ENCODE measurements at places on chromosomes 5 and 9.

DNA sequence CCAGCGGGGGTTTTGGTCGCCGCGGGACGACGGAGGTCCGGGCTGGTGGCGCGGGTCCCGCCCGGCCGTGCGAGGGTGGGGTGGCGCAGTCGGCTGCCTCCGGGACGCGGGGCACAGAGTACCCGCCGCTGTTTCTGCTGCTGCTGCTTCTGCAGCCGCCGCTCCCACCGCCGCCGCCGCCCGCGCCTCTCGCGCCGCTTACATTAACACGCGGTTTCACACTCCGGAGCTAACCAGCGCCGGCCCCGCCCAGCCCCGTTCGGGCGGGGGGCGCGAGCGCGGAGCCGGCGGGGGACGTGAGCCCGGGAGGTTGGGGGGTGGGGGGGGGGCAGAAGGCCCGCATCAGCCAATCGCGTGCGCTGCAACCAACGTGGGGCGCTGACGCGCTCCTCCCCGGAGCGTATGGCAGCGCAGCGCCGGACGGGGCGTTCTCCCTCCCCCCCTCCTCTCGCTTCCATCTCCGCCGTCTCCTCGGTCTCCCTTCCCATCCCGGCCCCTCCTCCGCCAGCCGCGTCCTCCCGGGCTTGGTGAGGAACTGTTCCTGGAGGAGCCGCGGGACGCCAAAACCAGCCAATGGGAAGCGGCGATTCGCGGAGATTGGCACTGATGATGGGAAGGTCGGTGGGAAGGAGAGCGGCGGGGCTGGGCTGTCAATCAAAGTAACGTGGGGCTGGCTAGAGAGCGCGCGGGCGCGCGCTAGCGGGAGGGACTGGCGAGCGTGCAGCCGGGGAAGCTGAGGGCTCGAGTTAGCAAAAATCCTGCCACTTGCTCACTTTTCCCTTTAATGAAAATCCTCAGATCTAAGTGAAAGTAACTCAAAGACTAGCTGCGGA, at the start of gene TLE1:
Gene TLE1 (minus strand): TSS at position 205 of the 833 bp plus-strand sequence. CDS start 1,307 bp downstream, outside the sequence.
- peak; percentile 94 for DNase-seq

GRCh38 chr5:146082798-146083197, 22.6 kb downstream of the PLAC8L1 start:
- no peak for DNase-seq

DNA sequence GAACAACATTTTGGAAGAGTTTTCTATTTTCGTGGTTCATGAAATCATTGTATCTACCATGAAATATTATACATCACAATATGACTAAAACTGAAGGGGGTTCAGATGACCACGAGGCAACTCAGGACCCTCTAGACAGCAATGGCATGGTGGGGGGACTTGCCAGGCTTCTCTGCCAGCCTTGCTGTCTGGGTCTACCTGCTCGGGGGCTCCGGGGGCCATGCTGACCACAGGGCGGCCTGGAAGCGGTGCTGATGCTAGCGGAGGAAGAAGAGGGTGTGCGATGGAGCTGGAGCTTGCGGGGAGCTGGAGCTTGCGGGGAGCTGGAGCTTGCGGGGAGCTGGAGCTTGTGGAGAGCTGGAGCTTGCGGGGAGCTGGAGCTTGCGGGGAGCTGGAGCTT, 89.2 kb upstream of the IRX4 start:
- no peak for DNase-seq

DNA sequence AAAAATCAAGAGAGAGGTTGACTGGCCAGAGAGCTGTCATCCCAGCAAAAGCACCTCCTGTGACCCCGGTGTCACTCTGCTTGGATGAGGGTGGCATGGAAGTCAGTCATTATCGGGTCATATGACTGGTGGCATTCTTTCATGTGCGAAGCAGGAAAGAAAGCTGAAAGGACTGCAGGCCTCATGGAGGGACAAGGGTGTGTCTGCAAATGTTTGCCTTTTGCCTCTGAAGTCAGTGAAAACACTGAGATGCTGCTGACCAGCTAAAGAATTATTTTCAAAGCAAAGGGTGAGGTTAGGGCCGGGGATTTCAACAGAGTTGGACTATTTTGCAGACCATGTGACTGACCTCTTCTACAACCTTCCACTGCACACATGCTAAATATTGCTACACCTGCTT, 298.3 kb downstream of the CSNK1G3 start:
- DNase-seq, result no peak

DNA sequence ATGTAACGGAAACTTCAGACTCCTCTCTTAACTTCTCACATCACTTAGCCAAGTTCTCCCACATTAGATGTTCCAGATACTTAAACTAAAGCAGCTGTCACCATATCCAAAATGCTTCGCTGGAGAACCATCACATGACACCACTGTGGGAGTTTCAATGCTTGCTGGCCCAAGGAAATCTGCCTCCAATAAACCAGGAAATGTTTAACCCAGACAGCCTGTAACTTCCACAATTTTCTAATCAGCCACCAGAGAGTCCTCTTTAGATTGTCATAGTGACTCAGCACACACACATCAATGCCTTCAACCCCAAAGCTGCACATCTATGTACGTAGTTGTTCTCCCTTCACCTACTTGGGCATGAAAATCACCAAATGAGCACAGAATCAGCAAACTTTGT, 118.7 kb downstream of the LPAR1 start:
- no peak for DNase-seq

DNA sequence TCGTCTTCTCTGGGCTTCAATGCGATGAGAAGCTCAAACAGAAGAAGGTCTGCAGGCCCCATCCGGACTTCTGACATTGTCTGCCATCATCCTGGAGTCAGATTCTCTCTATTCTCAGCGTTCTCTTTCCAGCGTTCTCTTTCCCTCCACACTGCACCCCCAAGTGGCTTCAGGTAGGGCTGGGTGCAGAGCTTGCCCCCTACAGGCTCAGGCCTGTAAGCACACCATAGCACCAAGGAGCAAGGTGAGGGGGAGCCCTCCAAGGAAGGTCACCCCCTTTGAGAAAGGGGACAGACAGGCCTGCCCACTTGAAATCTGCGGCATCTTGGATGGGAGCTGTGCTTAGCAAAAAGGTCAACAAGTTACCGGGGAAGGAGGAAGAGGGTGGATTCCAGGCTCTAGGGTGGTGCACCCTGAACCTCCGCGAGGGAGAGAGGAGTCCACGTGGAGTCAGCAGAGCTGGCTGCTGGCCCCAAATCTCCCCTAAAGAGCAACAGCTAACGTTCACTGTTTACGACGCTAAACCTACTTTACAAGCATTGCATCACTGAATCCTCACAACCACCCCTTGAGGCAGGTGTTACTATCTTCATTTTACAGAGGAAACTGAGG, 27.5 kb downstream of the GPX3 start:
- no peak for DNase-seq

- no peak for DNase-seq
Measured at GRCh38 chr5:81058121-81058520, 98.0 kb downstream of the RASGRF2 start.

DNA sequence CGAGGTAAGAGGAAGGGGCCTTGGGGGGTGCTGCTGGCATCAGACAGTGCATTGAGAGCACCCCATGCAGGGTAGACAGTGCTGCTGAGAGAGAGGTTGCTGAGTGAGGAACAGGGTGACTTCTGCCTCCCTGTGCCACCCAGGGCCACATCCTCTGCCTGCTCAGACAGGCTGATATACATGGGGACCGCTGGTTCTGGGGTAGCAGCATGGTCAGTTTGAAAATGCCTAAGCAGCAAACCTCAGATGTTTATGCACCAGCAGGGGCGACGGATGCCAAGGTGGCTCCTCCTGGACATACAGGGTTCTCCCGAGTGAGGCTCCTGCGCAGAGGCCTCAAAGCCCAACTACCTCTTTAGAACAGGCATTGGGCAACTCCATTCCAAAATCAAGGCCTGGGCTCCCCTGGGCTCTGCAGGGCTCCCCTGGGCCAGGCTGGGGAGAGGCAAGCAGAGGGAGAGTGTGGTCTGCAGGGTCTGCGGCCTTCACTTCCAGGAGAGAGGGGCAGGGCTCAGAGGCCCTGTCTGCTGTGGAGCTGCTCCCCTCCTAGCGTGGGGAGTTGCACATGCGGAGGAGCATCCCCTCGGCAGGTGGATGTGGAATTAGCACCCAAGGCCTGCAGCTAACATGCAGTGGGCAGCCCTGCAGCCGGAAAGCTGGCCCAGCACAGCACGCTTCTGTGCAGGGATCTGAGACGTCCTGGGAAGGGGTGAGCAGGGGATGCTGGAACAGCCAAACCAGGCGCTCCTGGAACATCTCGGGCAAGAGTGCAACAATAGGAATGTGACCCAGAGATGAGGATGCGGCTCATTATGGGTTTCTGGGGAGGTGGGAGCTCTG, 46.5 kb downstream of the IRX2 start:
- no peak for DNase-seq

- DNase-seq, result no peak
Measured at GRCh38 chr5:24225051-24225450, 419.7 kb downstream of the CDH10 start.

DNA sequence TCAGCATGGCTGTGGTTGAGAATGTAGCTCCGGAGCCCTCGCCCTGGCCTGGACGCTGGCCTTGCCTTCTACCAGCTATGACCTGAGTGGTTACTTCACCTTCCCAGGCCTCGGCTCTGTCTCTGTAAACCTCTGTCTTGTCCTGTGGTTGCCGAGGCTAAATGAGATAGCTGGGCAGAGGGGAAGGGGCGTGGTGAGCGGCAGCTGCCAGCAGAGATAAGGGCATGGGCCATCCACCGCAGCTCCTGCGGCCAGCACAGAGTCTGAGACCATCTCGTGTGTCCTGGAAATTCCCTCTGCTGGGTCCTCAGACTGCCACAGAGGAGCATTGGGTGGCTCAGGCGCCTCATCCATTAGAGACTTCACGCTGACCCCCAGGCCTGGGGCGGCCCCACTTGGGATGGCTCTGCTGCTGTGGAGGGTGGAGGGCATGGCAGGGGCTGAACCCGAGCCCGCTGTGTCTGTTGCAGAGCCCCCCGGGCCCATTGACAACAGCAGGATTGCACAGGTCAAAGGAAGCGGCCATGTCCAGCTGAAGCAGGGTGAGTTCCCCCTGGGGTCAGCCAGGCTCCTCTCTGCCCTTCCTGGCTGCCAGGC, 43.9 kb downstream of the USP20 start:
- no peak for DNase-seq

DNA sequence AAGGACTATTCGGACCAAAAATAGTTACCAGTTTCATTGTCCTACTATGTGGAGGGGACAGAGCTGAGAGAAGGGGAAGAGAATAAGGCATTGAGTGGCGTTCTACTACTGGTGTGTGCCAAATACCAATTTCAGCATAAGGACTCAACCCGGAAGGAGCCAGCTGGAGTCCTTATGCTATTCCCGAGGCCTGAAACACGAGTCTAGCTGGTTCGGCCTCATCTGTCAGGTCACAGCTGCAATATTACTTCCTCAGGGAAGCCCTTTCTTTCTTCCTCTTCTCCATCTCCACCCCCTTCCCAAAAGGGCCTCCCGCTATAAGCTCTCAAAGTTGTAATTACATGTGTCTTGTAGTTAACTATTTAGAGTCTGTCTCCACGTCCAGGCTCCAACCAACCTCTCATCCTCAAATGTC, 20.5 kb upstream of the FER start:
- peak; percentile 27 for DNase-seq

- DNase-seq, result no peak
Measured at GRCh38 chr9:20559231-20559890, 62.9 kb downstream of the MLLT3 start.

DNA sequence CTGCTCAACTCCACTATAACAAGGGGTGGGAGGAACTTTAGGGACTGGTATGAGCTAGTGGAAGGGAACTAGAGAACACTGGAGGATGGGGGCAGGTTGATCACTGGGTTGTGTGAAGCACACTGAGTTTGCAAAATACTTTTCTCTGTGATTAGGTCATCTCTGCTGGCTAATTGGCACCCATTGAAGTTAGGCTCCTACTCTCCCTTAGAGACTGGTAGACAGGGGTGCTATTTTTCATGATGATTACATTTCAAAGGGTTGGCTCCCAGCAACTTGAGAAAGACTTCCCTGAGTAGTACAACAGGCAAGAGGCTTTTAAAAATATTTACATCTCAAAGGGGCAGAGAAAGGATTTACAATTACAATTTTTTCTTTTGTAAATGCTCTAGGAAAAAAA, 50.4 kb upstream of the MTAP start:
- DNase-seq, result no peak

GRCh38 chr9:106405871-106406435, 457.0 kb upstream of the ZNF462 start:
- no peak for DNase-seq

GRCh38 chr5:178332210-178332641, 99.6 kb upstream of the PHYKPL start:
- no peak for DNase-seq

DNA sequence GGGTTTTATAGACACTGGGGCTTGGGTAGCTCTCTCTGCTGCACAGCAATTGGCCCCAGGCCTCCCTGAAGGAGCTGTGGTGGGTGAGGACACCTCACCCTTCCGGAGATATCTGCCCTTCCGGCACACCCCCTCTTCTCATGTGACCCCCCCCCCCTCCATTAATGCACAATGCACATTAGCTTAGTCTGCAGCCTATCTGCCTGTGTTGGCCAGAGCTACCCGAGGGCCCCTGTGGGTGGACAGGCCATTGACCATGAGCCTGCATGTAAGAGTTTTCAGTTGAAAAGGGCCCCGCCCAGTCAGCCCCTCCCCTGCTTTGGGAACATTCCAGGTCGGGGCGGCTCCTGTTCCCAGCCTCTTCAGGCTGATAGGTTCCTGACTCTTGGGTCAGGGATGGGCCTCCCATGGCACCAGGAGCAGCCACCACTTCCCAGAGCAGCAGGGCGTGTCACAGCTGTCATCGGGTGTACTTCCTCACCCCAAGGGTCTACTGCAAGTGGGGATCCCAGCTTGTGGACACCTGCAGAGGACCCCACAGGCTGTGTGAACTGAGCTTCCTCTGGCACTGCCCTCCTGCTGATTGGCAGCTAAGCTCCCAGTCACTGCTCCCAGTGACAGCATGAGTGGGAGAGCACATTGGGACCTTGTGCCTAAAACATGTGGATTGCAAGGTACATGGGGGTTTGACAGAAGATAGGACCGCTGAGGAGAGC, 17.8 kb downstream of the PHF2 start:
- no peak for DNase-seq

DNA sequence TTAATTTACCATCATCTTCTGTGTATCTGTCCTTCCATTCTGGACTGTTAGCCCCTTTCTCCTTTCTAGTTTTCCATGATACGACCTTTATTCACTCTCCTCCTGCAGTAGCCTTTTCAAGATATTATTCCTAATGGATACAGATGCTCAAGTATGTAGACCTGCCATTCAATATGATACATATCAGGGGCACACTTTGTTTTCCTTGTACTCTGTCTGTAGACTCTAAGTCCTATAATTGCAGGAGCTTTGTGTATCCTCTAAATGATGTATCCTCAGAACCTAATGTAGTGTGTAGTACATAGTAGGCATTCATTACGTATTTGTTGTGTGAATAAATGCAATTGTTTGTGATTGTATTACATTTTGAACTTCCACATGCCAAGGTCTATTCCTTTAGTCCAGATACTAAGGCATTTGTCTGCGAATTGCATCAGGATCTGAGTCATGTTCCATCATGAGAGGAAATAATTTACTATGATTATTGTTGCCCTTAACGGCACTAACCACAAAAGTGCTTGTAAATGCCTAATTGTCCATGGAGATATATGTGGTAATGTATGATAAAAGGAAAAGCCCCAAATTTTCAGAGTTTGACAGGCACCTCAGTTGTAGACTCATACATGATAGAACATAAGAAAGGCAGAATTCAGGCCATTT, 57.1 kb upstream of the IZUMO3 start:
- no peak for DNase-seq

Measured in HL-60 (cell line).